ENCODE measurements at places on chromosomes 4 and X.

- DNase-seq, result no peak
These were observed 46.1 kb downstream of the DDX60 start for GRCh38 chr4:168272488-168272887.

DNA sequence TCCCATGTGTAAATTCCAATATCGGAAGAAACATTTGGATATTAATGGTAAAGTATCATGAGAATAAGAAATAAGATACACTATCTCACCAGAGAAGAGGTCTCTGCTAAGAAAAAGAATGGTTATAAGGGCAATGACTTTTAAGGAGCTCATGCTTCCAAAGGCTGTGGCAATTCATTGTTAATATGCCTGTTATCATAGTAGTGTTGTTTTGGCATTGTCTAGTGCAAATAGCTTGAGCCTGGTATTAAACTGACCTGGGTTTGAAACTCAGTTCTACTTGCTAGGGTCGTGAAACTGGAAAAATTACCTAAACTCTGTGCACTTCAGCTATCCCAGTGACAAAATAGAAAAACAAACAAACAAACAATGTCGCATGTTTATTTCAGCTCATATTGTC is 8.8 kb downstream of the HPGDS start:
- DNase-seq, result no peak

DNA sequence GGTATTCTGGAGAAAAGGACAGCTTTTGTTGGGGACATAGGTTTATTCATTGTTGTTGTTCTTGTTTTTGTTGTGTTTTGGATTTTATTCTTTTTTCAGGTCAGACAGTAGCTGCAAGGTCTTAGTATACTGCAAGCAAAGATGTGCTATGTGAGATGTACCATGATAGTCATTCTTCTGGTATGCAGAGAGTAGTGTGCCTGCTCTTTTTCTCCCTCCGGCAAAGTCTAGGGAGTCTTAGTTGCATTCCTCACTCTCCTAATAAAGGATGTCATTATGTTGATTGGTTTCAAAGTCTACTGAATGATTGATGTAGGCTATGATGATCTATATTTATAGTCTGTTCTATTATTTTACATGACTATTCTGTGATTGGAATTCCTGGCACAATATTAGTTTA is 119.9 kb upstream of the POF1B start:
- DNase-seq, result no peak

DNA sequence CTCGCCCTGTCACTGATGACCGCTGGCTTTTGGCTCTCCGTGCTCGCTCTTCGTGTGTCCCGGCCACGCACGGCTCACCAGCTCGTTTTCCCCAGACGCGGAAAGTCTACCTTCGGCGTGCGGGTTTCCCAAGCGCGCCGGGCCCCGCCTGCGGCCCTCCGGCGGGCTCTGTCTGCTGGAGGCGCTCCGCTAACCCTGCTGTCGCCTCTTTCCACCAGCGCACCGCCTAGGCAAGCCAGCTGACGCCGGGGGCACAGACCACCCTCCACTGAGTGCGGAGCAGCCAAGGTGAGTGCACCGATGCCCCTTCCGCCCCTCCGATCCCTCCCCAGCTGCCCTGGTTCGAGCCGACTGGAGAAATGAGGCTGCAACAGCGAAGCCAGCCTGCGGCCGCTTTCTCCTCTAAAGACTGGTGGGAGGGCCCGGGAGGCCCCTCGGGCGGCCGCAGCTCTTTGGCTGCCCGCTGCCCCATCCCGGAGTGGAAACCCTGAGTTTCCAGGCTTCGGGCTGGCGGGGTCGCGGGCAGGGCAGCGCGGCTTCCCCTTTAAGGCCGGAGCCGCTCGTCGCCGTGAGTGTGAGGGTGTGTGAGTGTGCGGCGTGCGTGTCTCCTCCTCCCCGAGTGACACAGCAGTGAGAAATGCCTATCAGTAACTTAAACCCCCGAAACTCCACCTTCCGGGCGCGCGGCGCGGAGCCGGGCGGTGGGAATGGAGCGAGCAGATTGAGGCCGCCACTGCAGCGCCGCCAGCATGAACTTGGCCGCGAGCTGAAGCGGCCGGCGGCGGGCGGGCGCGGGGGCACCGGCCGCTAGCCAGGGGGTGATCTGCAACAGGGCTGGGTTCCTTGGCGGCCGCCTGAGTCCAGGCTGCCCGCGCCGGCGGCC is at the start of gene MAMLD1:
Gene MAMLD1 (plus strand): TSS at position 719 of the 883 bp plus-strand sequence. CDS start 82,200 bp downstream, outside the sequence.
- peak; percentile 84 for DNase-seq

DNA sequence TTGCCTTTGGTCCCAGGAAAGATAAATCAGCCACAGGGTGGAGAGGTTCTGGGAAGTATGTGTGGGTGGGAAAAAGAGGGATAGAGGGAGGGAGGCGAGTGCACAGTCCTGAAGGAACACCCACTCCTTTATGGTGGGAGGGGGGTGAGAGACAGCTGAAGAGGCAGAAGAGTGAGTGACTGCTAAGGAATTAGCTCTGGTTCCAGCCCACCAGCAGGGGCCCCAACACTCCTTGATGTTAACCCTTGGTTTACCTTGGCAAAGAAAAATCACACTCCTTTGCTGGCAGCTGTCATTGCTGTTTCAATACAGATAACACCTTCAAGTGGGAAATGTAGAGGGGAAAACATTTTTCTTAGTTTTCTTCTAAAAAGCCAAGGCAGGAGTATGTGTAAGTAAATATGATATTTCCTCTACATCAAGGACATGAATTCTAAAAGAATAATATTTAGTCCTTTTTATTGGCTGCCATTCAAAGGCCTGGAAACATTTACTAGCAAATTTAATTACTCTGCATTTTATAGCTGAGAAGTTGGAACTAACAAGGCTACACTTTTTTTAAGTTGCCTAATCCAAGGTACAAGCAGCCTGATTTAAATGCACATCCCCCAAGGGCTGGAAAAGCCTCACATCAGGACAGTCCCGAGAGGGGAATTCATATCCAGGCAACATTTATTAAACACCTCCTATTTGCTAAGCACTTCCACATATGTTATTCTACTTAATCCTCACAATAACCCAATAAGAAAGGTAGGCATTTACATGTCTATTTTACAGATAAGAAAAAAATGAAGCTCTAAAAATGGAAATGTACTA is 81.7 kb downstream of the HS6ST2 start:
- no peak for DNase-seq

GRCh38 chr4:175873707-175874106 is 61.6 kb upstream of the GPM6A start:
- DNase-seq, result peak; percentile 7

Measured in PC-3 (cell line).